Caki2 (cell line): ENCODE measurements at places on chromosomes 12 and 14. TPM values are rescaled to one million over a fixed set of nuclear protein-coding genes. Genes with fewer than 3 reads are reported as not detected.

Gene PNMA1
- 41.4 and 45.4 TPM in 2 replicates for total RNA-seq

Gene TMEM132D
- not detected in 2 replicates for total RNA-seq

Gene TAS2R42
- not detected in 2 replicates for total RNA-seq

Gene RASSF9
- not detected in 2 replicates for total RNA-seq

Gene GARIN6
- not detected in 2 replicates for total RNA-seq

DNA sequence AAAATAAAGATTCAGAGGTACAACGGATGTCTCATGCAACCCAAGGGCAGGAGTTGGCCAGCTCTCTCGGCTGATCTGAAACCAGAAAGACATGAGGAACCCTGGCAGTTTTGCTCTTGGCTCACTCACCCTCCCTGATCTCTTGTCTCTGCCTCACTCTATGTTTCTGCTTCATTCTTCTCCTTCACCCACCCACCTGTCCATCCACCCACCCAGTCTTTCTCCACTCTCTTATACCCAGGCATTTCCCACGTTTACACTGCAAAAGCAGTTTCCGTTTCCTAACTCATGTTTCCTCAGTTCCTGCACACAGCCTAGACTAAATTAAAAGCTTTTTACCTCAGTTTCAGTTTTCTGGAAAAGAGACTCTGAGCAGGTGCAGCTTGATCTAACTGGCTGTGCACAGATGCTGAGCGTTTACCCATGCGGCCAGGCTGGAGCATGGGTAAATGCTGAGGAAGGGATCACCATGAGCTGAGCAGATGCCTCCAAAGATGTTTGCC is 157.6 kb downstream of the PRKCH start:
- DNase-seq = no peak

GRCh38 chr12:38392554-38393144 is 76.1 kb downstream of the ALG10B start:
- DNase-seq = peak; percentile 6

DNA sequence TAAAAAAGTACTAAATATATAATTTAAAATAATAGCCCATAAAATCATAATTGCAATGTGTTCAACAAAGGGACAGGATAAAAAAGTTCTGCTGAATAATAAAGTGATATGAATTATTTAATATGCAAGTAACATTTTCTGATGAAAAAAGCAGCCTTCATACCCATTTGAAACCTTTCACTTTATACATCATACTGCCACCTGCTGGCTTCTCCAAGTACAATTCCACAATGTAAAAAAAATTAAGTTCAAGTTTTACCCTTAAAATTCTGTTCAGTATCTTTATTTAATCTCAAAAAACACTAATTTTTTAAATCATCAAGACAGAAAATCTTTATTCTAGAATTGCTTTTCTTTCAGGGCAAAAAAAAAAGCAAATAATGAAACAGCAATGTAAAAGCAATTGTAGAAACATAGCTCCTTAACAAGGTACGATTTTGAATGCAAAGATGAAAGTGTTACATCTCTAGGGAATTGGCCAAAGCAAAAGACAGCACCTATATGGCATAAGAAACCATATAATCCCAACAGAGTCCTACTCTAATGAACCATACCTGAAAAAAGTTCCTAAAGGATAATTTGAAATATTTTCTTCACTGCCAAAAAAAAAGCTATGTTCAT is 15.0 kb downstream of the MDM1 start:
- DNase-seq = peak; percentile 27

DNA sequence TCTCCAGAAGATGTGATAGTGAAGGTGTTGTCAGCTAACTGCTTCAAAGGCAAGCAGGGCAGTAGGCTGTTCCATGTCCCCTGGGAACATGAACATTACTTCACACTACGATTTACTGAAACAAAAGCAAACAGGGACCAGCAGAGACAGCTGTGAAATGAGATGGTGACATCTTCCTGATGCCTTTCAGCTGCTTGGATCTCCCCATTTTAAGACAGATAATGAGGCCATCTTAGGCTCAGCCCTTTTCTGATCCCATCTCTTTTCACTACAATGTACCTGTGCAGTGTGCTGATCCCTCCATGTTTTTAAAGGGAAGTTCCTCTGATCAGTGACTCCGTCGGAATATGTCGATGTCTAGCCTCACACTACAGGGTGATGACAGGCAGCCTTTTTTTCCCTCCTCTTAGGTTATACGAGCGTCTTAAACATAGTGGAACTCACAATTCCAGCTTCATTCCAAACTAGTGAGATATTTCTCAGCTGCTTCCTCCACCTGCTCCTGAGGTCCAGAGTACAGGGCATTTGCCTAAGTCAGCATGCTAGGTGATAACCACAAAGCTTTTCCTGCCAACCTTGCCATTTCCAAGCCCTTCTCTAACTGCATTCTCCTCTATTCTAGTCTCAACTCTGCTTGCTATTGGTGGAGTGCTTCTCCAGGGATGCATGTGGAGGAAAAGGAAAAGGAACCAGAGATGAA is 87.6 kb upstream of the EGLN3 start:
- DNase-seq = no peak

GRCh38 chr14:76810953-76811400 is 1.7 kb downstream of the ANGEL1 start:
- DNase-seq = peak; percentile 2

DNA sequence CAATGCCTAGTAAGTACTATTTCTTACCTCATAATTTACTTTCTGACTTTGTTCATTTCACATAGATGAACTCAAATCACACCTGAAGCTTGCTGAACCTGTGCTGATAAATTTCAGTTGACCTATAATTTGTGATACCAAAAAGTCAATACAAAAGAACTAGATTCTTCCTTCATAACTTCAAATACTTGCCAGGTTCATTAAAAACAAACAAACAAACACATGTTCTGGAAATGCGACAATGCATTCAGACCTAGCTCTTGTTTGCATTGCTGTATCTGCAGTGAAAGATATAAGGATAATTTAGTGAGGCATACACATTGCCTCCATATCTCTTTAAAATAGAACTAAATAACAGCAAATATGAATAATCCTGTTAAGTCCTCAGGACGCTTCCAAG is 221.3 kb downstream of the GXYLT1 start:
- no peak for DNase-seq

GRCh38 chr12:82359115-82359478 is 768 bp downstream of the METTL25 start:
- no peak for DNase-seq

- no peak for DNase-seq
Measured at GRCh38 chr14:72599579-72600470, 294.1 kb downstream of the DPF3 start.

DNA sequence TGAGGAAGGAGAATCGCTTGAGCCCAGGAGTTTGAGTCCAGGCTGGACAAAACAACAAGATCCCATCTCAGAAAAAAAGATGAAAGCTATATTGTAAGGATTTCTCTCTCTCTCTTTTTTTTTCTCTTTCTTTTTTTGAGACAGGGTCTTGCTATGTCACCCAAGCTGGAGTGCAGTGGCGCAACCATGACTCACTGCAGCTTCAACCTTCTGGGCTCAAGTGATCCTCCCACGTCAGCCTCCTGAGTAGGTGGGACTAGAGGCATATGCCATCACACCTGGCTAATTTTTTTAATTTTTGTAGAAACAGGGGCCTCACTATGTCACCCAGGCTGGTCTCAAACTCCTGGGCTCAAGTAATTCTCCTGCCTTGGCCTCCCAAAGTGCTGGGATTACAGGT is 5.8 kb upstream of the MRPL42 start:
- DNase-seq = no peak
